Stimulated activated effector memory CD8-positive, alpha-beta T cell treated with anti-CD3 and anti-CD28 coated beads, Interleukin-12 subunit alpha, Interleukin-12 subunit beta, amount 100 ng/mL, for 72 hours (primary cell): ENCODE measurements at places on chromosomes 3 and 15.

- no peak for DNase-seq
These were observed 36.4 kb downstream of the SEC22C start for GRCh38 chr3:42545284-42545900.

GRCh38 chr3:101077361-101078011 is 84.3 kb upstream of the ABI3BP start:
- no peak for DNase-seq

DNA sequence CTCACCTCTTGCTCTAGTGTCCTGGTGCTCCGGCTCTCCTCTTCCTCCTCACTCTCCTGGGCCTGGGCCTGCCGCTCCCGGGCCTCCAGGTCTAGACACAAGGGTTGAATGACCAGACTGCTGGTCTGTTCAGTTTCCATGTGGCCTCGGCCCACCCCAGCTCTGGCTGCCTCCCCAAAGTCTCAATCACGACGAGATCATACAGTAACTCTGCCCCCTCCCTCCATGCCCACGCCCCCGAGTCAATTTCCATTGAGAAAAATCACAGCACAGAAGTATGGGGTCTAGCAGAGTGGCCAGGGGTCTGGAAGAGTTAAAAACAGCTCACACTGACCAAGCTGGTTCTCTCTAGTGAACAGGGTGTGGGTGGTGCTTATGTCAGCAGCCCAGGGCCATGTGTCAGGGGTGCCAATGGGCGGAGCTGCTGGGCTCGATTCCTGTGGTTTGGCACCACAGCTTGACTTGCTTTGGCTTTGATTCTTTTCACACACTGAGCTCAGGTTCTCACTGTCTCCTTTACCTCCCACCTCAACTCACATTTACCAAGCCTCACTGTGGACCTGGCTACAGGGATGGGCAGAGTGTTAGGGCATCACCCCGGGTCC is 6.9 kb downstream of the C15orf62 start:
- no peak for DNase-seq

DNA sequence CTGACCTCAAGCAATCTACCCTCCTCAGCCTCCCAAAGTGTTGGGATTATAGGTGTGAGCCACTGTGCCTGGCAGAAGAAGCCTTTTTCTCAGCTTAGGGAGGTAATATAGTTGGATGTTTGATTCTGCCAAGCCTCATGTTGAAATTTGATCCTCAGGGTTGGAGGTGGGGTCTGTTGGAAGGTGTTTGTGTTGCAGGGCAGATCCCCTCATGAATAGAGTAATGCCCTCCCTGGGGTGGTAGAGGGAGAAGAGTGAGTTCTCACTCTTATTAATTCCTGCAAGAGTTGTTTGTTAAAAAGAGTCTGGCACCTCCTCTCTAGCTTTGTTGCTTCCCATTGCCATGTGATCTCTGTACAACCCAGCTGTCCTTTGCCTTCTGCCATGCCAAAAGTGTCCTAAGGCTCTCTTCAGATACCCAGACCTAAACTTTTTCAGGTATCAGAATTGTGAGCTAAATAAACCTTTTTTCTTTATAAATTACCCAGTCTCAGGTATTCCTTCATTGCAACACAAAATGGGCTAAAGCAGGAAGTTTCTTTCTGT is 16.4 kb downstream of the NECTIN3 start:
- DNase-seq = no peak

- DNase-seq = no peak
These were observed 97.1 kb upstream of the SNRPA1 start for GRCh38 chr15:101391981-101392640.

DNA sequence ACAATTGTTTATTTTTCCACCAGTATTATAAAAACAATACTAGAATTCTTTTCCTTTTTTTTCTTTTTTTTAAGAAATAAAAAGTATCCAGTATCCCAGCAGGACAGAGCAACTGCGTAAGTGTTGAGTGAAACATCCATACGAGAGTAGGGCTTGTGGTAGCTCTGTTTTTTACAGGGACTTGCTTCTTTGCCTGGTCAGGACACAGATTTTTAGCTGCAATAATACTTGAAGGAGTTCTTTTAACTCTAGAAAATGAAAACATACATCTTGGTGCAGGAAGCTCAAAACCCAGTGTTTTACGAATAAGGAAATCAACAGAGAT is 297.7 kb upstream of the NR2E3 start:
- no peak for DNase-seq

DNA sequence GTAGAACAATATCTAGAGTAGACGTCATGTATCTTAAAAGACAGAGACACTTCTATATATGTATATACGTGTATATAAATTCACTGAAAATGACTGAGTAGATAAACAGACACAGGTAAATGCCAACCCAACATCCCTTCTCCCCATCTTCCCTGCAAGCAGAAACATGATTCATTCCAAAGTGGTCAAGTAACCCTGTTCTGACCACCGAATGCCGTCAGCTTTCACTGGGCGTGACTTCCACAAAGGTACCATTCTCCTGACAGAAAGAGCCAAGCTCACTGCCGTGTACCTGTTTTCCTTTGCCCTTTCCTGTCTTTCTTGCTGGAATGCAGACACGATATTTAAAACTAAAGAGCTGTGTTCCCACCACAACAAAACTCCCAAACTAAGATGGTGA is 76.7 kb downstream of the TAFA4 start:
- DNase-seq = no peak

- no peak for DNase-seq
These were observed 352.0 kb downstream of the SOX2 start for GRCh38 chr3:182063742-182064141.

DNA sequence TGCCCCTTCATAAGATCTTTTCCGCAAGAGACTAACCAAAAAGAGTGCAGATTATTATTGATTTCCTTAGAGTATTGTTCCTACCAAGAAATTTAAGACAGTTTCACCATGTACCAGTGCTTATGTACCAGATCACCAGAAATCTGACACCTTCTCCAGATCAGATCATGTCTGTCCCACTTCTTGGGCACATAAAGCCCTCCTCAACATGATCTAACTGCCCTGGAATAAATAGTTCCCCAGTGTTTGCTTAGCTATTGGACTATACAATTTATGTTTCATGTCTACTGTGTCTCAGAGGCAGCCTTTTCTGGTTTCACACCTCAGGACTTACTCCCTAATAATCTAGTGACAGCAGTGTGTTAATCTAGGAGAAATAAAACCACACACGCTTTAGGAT is 46.8 kb downstream of the NME9 start:
- DNase-seq = no peak

GRCh38 chr3:107450254-107450893 is 72.4 kb upstream of the BBX start:
- DNase-seq = no peak

DNA sequence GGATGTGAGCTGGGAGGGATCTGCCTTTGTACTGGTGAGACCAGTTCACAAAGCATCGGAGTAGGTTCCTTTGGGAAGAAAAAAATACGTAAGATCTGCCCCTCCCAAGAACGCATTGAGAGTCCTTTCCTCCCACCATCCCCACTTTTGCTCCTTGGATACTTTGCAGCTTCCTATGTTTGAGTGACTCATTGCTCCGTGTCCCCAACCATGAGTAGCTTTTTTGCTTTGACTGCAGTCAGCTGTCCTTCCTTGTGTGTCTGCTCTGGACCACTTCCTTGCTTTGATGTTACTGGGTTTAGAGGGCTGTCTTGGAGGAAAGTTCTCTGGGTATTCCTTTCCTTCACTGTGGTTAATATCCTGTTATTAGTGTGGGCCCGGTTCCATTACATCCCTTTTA is 43.2 kb upstream of the PTPN23 start:
- no peak for DNase-seq

DNA sequence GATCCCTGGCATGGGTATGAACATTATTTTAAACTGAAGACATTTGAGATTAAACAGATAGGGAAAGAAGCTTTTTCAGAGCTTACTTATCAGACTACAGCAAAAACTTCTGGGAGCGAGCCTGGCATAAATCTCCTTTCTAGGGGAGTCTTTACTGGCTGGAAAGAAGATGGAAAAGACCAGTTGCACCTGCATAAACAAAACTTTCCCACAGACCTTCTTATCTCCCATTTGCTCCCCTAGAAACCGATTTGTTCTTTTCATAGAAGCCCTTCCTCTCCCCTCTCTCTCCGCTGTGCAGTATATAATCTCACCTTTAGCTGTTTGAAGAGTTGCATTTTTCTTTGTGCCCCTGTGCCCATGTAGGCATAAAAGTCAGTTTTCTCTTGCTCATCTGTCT is 93.2 kb downstream of the CHRNA7 start:
- DNase-seq = no peak

GRCh38 chr15:75725719-75726607 is 13.3 kb upstream of the CSPG4 start:
- DNase-seq = no peak

- DNase-seq = no peak
These were observed 64.1 kb downstream of the TLE3 start for GRCh38 chr15:70033529-70034140.

DNA sequence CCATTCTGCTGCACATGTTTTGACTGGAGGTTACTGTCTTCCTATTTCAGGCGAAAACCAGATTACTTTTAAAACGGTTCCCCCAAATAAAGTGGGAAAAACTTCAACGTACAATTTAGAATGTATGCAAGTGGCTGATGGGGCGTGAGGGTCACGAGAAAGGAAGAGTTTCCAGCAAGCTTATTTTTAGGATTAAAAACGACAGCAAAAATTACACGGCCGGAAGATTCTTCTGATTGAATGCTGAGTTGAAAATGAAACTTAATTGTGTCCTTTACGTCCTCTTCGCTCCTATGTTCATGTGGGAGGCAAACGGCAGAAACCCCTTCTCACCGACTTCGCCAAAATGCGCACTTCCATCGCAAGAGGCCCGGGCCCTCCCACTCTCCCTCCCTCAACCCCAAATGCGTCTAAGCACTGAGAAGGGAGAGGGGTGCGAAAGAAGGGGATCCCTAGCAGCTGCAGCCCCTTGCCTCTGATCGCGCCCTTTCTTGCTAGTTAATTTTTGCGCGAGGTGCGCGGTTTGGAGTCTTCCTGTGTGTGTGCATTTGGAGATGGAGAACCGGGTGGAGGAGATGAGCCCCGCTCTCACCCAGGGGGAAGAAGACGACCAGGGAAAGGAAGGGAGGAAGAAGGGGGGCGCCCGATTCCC is 656 bp downstream of the CD47 start:
- DNase-seq = no peak

DNA sequence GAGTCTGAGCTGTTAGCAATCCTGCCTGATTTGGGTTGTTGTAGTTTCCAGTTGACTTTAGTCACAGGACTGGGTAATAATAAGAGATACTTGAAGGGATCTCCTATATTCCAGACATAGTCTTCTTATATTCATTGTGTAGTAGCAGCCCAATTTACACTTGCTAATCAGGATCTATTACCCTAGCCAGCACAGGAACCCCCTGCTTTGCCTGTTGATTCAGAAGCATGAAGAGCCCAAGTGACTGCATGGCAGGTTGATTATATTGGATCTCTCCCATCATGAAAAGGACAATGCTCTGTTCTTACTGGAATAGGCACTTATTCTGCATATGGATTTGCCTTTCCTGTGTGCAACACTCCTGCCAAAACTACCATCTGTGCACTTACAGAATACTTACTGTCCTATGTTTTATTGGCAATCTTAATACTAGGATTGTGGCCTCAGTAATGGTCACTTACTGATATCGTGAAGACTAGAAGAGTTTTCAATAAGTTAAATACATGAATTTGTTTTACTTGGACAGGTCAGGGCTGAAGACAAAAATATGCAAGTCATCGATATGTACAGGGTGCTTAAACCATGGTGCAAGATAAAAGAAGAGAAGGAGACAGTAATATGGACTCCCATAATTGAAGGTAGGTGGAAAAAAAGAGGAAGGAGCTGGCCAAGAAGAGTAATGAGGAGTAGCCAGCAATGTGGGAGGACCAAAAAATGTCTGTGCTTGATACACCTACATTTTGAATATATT is 304.1 kb downstream of the MCTP2 start:
- no peak for DNase-seq

GRCh38 chr15:25501828-25502446 is 63.1 kb upstream of the UBE3A start:
- no peak for DNase-seq

GRCh38 chr3:70726961-70727360 is 414.5 kb upstream of the MDFIC2 start:
- no peak for DNase-seq

- DNase-seq = no peak
These were observed 17.8 kb downstream of the FLNB start for GRCh38 chr3:58025837-58026569.

- DNase-seq = no peak
These were observed 96.5 kb upstream of the TNIK start for GRCh38 chr3:171556574-171557145.

- no peak for DNase-seq
These were observed 9.6 kb upstream of the RCCD1 start for GRCh38 chr15:90945091-90945490.

GRCh38 chr3:58565621-58566397 is 11.4 kb downstream of the FAM107A start:
- DNase-seq = no peak

DNA sequence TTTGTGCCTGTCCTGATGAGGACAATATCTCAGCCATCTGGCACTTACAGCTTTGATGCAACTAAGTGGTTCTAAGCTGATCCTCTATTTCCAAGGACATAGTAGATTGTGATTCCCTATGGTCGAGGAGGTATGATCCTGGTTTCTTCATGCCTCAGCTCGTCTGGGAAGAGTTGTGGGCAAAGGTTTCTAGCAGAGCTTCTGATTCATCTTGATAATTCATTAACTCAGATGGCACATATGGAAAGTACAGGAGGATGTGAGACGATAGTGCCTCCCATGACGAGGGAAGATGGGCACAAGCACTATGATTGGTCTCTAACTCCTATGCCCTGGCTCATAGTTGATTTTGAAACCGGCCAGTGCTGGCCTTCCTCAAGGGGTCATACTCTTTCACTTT is 334.2 kb upstream of the SEMA6D start:
- DNase-seq = no peak

GRCh38 chr15:66030650-66031049 is 161.4 kb downstream of the RAB11A start:
- DNase-seq = no peak

DNA sequence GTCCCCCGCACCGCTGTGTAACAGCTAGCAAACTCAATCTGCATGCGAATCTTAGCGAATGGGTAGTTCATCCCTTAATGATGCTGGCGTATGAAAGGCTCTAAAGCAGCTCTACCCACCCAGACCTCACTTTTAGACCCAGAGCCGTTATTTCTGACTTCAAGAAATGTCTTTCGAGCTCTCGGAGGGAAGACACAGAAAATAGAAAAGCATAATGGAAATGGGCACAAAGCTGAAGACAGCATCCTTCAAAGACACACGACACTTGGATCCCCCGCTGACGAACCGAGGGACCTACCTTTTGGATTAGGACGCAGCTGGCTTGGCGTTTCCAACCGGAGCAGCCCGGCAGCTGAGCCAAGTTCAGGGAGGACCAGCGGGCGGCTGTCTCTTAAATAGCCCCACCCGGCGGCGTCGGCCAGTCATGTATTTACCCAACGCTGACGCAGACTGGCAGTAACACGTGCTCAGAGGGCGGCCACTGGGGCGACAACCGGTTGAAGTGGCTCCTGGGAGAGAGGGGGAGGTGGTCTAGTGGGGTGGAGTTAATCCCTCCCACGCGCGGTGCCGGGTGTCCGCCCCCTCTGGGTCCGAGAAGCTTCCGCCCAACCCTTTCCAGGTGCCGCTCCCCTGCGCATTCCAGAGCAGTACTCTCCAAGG is 1.5 kb downstream of the CCK start:
- DNase-seq = no peak
